ENCODE measurements at places on chromosomes 6 and 20. TPM values are rescaled to one million over a fixed set of nuclear protein-coding genes. Genes with fewer than 3 reads are reported as not detected.

GRIK2 gene
- 0.13 TPM for total RNA-seq

ZSCAN12 gene
- 5.3 TPM for total RNA-seq

CLPSL2 gene
- not detected for total RNA-seq

SLC35D3 gene
- total RNA-seq: not detected

CLVS2 gene
- total RNA-seq: not detected

SNAP91 gene
- not detected for total RNA-seq

NMBR gene
- 0.16 TPM for total RNA-seq

ATAT1 gene
- total RNA-seq: 6.8 TPM

REPS1 gene
- total RNA-seq: 23.6 TPM

TP53TG5 gene
- total RNA-seq: not detected

RBBP8NL gene
- total RNA-seq: not detected

COL20A1 gene
- not detected for total RNA-seq

ID1 gene
- 282 TPM for total RNA-seq

RAB44 gene
- under 0.01 TPM for total RNA-seq

CST5 gene
- not detected for total RNA-seq

HRH3 gene
- not detected for total RNA-seq

OVOL2 gene
- not detected for total RNA-seq

RAET1E gene
- total RNA-seq: not detected

GPR31 gene
- total RNA-seq: not detected

KHDRBS2 gene
- total RNA-seq: not detected

SAMD10 gene
- total RNA-seq: 1.6 TPM

MYB gene
- not detected for total RNA-seq

PCSK2 gene
- total RNA-seq: not detected
